Activated naive CD8-positive, alpha-beta T cell treated with anti-CD3 and anti-CD28 coated beads, Interleukin-2, amount 10 ng/mL, durations not matched to agents 7 days and 5 days (primary cell): ENCODE measurements at places on chromosomes 1 and 21. TPM values are rescaled to one million over a fixed set of nuclear protein-coding genes. Genes with fewer than 3 reads are reported as not detected.

DNA sequence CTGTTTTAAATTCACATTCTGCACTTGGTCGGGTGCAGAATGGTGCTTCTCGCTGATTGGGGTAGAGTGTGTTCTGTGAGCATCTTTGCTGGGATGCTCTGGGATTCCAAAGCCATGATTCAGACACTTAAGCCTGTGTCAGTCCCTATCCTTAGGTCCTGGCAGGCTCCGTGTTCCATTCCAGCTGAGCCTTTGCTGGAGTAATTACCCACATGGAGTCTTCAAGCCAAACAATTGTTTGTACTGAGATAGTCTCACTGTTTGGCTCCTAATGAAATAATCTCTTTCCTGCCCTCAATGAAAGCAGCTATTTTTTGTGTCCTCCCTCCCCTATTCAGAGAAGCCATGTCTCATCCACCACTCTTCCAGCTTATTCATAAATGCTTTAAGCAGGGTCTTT is 18.7 kb downstream of the SMAP2 start:
- DNase-seq = no peak

Gene LMX1A
- total RNA-seq = not detected

Gene RSPH1
- total RNA-seq = not detected

Gene PLA2G2F
- total RNA-seq = not detected

Gene CLCNKA
- total RNA-seq = not detected

DNA sequence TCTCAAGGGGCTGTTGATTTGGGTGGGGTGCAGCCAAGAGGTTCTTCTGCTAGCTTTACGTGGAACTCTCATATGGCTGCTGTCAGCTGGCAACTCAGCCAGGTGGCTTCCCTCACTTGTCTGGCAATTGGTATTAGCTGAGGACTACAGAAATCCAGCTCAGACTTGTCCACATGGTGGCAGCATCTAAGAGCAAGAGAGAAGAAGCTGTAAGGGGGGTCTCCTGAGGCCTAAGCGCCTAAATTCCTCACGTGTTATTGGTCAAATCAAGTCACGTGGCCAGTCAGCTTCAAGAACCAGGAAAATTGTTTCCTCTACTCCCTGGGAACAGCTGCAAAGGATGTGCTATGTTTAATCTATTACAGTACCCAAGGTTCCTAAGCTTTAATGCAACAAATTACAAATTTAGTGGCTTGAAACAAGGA is 4.2 kb upstream of the DYRK3 start:
- DNase-seq = no peak

DNA sequence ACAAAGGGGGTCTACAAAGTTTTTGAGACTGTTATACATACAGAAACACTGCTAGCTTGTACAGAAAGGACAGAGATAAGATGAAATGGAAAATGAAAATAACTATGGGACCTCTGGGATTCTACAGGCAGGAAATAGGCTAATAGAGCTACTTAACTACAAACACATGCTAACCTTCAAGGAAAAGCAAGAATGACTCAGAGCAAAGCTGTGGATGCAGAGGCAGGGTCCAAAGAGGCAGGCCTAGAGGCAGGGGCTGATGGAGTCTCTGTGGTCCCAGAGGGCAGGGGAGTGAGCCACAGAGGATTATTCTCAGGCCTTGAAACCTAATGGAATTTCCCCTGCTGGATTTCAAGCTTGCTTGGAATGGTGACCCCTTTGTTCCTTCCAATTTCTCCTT is 18.7 kb upstream of the GOLT1A start:
- no peak for DNase-seq

Gene SPAG17
- not detected for total RNA-seq

- no peak for DNase-seq
Measured at GRCh38 chr1:211589782-211590721, 11.1 kb upstream of the SLC30A1 start.

GRCh38 chr1:222813866-222814535 is 838 bp upstream of the DISP1 start:
- DNase-seq = no peak

GRCh38 chr1:157141212-157141855 is 3.1 kb upstream of the ETV3 start:
- DNase-seq = no peak

GRCh38 chr21:35216996-35217395 is 167.9 kb upstream of the RUNX1 start:
- DNase-seq = no peak

- peak; percentile 56 for DNase-seq
Measured at GRCh38 chr1:207861442-207862177, 49.3 kb downstream of the CD34 start.

- DNase-seq = no peak
Measured at GRCh38 chr1:174794861-174795260, 204.9 kb upstream of the CACYBP start.

- no peak for DNase-seq
Measured at GRCh38 chr1:203095061-203095690, 9.4 kb upstream of the MYOG start.

Gene LRRC38
- total RNA-seq = not detected

GRCh38 chr1:211527006-211527405 is 35.0 kb upstream of the RD3 start:
- no peak for DNase-seq

Gene SERPINC1
- not detected for total RNA-seq

Gene MYOG
- total RNA-seq = not detected

DNA sequence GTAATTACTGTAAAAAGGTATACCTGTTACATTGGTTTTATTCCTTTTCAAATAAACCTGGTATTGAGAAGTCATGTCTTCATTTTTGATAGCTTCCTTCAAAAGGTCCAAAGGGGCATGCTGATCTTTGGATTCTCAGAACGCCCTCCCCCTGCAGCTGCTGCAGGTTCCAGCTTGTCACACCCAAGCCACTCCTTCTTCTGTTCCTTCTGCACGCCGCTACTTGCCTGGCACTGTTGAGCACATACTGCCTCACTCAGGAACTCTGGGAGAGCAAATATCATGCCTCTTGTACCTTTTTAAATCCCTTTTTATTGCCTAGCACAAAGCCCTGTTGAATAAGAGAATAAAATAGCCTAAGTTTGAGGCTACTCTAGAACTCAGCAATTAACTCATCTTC is 136.9 kb downstream of the BARHL2 start:
- DNase-seq = no peak

Gene RASAL2
- 0.06 TPM for total RNA-seq

DNA sequence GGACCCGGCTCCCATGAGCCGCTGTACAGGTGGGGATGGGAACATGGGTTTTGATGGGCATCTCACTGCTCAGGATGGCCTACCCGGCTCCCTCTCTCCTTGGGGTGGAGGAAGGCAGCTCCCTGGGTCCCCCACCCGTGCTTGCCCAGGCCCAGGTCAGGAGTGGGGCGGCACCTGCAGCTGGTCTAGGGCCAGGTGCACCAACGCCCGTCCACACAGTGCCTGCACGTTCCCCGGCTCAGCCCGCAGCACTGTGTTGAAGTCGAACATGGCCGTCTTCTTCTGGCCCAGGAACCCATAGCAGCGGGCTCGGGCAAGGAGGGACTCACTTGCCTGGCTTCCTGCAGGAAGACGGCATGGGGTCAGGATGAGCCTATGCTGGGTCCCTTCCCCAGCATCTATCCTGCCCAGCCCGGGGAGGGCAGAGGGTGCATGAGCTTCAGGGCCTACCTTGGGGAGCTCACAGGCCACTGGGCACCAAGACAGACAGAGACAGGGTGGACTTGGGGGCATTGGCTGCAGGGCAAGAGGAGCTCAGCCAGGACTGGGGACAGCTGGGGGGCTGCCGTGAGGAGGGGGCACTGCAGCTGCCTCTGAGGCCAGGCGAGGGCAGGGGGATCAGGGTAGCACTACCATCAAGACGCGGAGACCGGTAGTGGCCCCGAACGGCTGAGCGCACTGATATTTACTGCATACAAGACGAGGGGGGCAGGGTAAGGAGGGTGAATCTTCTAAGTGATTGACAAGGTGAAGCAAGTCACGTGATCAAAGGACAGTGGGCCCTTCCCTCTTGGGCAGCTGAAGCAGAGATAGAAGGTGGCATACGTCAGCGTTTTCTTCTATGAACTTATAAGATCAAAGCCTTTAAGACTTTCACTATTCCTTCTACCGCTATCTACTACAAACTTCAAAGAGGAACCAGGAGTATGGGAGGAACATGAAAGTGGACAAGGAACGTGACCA is 17.8 kb downstream of the TTC34 start:
- no peak for DNase-seq

GRCh38 chr1:235327559-235328270 is at the start of gene ARID4B:
Gene ARID4B, minus strand, starts transcription at chr1:235328179. Its CDS starts 1,260 bp downstream, at chr1:235326919.
- peak; percentile 75 for DNase-seq

DNA sequence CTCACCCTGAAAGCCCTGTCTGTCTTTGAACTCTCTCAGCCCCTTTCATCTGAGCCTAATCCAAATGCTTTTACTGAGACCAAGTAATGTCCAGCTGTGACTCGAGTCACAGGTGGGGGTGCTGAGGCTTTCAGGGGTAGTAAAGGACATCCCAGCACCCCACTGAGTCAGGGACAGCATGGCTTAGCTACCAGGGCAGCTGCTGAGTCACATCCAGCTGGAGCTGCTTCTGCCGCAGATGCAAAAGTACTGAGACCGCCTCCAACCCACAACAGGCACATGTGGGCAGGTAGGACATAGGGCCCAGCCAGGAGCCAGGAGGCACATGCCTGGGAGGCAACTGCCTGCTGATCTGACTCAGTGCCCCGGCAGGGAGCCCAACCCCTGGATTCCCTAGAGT is 6.7 kb upstream of the VSIG8 start:
- no peak for DNase-seq

DNA sequence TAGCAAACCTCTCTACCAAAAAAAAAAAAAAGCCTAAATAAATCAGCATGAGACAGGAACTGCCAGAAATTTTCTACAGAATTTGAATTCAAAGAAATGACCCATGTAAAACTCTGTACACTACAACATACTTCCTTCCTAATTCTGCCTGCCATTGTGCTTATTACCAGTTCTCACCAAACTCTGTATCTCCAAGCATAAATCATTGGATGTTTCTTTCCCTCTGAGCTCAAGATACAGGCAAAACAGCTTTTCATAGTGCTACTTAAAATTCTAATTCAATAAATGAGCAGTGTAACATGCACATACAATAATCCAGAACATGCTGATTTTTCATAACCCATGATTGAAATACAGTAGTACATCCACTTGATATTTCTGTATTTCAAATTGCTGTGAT is 87.0 kb downstream of the EIF4G3 start:
- no peak for DNase-seq

GRCh38 chr1:81466961-81467360 is 333.8 kb upstream of the ADGRL2 start:
- DNase-seq = no peak

Gene SH2D2A
- total RNA-seq = 89.2 TPM

DNA sequence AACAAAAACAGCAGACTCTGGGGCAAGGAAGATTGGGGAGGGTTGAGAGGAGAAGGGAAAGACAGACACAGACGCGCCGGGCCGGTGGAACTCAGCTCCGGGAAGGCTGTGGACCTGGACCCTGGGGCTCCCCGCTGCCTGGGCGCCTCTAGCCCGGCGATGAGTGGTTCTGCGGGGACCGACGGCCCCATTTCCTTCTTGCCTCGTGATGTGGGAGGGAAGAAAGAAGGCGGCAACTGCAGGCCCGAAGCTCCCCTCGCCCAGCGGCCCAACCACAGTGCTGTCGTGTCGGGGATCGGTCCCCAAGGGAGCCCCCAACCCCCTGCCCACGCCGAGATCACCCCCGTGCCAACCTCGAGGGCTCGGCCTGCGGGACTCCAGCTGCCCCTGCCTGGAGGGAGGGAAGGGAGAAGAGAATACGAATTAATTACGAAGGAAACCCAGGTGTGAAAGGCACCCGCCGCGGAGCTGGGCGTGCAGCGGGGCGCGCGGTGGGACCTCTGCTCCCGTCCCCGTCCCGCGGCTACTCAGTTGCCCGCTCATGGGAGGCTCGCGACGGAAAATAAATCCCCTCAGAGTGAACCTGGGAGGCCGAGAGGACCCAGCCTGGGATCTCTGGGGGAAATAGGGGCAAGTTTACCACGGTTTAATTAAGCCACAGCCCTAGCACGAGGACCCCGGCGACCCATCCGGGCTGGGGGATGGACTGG is 7.4 kb downstream of the FOXD3 start:
- DNase-seq = peak; percentile 42

Gene MIB2
- 75.2 TPM for total RNA-seq

Gene JTB
- total RNA-seq = 118 TPM

Gene OR2L13
- total RNA-seq = not detected

GRCh38 chr1:30650038-30650967 is 73.1 kb downstream of the MATN1 start:
- DNase-seq = no peak

DNA sequence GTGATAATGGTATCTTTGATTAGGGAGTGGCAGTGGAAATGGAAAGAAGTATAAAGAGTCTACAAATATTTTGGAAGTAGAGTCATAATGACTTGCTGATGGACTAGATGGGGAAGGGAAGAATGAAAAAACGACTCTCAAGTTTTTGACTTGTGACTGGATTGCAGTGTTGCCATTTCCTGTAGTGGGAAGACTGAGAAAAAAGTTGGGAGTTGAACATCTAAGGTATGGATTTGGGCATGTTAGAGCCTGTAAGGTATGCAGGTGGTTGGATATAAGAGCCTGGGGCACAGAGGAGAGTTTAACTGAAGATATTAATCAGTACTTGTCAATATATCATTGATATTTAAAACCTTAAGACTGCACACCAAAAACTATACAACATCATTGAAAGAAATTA is 19.4 kb downstream of the DNM3 start:
- no peak for DNase-seq

DNA sequence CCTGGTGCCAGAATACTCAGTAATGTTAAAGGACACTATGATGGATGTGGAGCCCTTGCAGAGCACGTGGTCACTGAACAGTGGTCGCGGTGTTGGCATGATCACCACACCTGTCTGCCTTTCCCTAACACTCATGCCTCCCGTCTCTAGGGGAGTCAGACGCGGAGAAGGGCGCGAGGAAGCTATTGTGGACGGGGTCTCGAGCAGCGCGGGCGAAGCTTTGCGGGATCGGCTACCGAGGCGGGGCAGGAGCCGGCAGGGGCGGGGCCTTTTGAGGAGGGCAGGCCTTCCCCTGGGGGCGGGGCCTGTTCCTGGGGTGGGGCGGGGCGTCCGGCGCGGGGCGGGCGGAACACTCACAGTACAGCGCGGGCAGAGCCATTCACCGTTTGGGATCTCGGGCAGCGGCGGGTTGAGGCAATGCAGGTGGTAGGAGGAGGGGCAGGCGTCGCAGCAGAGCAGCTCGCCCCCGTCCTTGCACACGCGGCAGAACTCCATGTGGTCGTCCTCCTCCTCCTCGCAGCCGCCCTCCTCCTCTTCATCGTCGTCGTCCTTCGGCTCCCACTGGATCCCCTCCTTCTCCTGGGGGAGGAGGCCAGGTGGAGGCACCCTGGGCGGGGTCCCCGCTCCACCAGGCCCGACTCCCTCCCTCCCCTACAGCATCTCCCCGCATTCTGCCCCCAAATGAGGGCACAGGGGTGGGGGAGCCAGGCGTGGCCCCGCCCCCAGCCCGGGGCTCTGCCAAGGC is 31.5 kb downstream of the CHD5 start:
- DNase-seq = peak; percentile 77
